ENCODE measurements at places on chromosomes 4 and X.

- no peak for DNase-seq
These were observed 238.1 kb downstream of the ARAP2 start for GRCh38 chr4:36006226-36006625.

DNA sequence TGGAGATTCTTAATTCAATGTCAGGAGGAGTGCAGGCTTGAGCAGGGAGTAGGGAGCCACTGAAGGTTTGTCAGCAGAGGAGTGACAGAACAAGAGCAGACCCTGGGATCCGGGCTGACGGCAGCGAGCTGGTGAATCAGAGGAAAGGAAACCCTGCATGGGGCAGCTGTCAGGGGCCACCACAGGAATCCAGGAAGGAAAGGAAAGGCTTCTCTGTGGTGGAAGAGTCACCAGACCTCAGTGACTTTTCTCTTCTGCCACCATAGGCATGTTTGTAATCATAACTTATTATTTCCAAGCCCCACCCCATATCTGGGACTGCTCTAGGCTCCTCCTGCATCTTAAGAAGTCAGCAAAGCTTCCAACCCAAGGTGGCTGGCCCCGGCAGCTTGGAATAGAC, 150.9 kb downstream of the BCOR start:
- no peak for DNase-seq

- peak; percentile 42 for DNase-seq
These were observed 361.1 kb downstream of the MID1IP1 start for GRCh38 chrX:39162322-39162735.

DNA sequence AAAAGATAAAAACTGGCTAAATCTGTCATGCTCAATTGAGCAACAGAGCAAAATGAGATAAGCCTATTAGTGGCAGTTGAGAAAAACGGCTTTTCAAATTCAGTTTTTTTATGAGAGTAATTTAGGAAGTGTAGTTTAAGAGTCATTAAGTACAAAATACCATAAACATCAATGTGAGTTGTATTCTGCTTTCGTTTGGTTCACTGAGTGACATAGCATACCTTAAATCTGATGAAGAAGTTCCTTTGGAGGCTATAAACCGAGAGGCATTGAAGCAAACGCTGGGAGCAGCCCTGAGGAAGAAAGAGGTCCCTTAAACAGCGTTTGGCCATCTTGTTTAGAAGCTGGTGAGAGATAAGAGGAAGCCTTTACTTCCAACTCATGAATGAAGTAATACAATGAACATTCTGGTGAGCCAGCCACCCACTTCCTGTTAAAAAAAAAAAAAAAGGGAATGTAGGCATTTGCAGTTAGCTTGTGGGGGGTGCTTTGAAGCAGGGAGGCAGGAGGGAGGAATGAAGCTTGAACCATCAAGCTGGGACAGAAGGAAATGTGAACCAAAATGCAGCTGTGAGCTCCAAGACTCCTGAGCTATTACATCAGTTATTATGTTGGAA, 132.3 kb downstream of the ZNF330 start:
- no peak for DNase-seq

DNA sequence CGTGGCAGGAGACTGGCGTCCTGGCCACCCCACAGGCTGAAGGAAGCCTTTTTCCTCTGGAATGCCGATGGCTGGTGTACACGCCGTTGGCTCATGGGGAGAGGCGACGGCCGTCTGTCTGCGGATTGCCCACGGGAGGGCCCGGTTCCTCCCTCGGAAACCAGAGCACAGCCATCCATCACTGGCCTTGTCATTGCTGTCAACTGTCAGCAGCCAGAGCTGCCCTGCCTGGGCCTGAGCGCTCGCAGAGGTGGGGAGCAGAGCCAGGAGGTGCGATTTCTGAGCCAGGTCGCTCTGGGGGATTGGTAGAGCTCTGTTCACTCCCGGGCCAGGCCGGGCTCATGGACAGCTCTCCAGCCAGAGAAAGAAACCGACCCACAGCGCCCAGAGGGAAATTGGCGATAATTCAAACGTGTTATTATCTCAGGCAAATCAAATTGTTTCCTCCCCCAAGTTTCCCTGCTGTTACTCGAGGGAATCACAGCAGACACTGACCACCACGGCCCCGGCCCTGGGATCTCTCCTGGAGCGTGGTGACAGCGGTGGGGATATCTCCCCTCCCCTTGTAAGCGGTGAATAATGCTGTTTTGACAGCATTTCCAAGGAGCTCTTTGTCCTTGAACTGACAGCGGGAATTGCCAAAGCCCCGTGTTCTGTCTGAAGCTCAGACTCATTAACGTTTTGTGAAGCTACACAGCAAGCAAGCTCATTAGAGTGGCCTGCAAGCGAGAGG, 220.9 kb upstream of the PSAPL1 start:
- no peak for DNase-seq

DNA sequence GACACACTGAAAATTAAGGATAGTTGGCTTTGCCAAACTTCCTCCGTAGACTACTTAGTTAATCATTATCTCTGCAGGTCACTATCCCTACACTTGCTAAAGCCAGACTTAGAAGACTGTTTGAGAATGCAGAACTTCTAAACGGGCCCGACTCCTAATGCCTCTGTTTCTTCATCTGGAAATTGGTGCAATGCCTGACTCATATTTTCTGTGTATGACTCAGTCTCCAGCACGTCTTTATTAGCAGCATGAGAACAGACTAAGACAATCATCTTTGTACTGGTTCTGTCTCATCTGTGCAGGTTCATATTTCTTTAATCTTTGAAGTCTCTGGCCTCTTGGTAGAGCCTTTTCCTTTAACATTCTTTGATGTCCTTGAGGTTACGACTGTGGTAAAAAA, 411.9 kb upstream of the ACTRT1 start:
- no peak for DNase-seq

- DNase-seq = no peak
These were observed 137.3 kb upstream of the RXFP1 start for GRCh38 chr4:158384414-158384813.

GRCh38 chr4:96293806-96294205, 453.9 kb downstream of the PDHA2 start:
- no peak for DNase-seq

DNA sequence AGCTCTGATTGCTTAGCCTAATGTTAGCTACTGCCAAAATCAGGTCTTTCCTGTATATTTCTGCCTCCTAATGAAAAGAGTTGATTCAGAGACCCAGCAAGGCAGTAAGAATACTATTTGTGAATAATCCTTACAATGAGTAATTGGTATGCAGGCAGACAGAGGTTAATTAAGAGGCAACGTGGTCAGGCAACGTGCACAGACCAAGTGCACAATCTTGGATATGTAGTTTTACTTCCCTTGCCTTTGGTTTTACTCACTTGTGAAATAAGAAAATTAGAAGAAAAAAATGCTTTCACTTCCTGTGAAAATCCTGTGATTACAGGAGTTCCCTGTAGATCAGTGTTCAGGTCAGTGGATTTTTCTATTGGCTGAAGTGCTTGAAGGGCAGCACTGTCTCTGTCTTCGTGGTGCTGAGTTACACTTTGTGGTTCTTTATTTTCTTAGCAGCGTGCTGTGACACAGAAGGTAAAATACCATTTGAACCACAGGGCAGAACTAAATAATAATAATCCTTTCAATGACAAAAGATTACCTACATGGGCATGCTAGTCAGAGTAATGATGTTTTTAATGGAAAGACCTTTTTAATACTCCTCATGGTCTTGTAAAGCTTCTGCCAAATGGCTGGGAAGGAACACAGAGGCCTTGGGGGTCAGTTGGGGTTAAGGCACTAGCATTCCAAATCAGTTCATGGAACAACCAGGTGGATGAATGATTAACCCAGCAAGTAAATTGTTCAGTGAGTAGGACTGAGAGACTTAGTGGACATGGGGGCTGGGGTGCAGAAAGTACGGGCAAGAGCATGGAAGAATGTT, 430.9 kb downstream of the MAPK10 start:
- DNase-seq = no peak

DNA sequence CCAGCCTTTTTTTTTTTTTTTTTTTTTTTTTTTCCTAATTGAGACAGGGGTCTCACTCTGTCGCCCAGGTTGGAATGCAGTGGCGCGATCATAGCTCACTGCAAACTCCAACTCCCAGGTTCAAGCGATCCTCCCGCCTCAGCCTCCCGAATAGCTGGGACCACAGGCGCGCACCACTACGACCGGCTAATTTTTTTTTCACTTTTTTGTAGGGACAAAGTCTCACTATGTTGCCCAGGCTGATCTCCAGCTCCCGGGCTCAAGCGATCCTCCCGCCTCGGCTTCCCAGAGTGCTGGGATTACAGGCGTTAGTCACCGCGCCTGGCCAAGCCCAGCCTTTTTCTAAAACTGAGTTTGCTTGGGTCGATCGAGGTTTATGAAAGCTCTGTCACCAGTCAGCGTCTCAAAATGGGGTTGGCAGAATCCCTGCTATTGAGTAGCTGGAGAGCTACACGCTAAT, 1.3 kb upstream of the OTUD5 start:
- DNase-seq = no peak

GRCh38 chrX:46961574-46962283, 49.5 kb downstream of the JADE3 start:
- DNase-seq = no peak

GRCh38 chrX:15376956-15377355, 7.3 kb downstream of the VEGFD start:
- no peak for DNase-seq

DNA sequence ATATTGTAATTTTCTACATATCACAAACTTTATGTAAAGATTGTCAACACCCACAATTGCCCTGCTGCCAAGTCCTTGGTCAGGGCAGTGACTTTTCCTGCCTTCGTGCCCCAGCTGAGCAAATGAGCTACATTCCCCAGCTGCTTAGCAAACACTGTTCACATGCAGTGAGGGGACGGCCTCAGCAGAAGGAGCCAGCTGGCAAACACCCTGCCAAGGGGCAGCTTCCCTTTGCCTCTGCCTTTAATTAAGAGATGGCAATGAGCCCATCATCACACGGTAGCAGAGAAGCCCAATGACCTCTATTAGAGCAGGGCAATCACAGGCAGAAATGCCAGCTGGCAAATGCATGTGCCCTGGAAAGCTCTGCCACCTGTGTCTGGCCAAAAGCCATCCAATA, 253.4 kb downstream of the EPHA5 start:
- no peak for DNase-seq

- DNase-seq = no peak
These were observed 21.5 kb upstream of the S100P start for GRCh38 chr4:6672131-6672530.

All from activated CD4-positive, CD25-positive, alpha-beta regulatory T cell treated with anti-CD3 and anti-CD28 coated beads, Interleukin-2, amount 50 U/mL, for 72 hours (primary cell).